Astrocyte of the cerebellum (primary cell): ENCODE measurements at places on chromosomes 5 and 9.
A peak's percentile ranks its signal among the peaks of the same experiment; 100 is the strongest.

GRCh38 chr5:148970228-148970627 is 92.6 kb downstream of the SH3TC2 start:
- peak; percentile 64 for DNase-seq

GRCh38 chr5:39639618-39640089 is 214.9 kb upstream of the DAB2 start:
- no peak for DNase-seq

- no peak for DNase-seq
These were observed 216.5 kb downstream of the ARL15 start for GRCh38 chr5:54093861-54094260.

DNA sequence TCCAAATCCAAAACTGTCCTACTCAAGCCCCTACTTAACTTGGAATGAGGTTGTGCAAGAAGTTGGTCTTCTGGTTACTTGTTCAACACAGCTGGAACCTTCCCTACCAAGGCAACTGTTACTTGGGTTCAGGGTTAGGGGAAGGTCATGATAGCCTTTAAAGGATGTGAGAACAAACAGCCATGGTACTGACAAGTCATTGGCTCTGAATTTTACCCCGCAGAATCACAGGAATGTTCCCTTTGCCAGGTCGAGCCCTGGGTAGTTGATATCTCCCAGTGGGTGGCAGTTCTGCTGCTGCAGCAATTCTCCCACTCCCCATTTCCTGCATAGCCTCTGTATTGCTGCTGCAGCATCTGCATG is 396.1 kb upstream of the MPDZ start:
- no peak for DNase-seq

DNA sequence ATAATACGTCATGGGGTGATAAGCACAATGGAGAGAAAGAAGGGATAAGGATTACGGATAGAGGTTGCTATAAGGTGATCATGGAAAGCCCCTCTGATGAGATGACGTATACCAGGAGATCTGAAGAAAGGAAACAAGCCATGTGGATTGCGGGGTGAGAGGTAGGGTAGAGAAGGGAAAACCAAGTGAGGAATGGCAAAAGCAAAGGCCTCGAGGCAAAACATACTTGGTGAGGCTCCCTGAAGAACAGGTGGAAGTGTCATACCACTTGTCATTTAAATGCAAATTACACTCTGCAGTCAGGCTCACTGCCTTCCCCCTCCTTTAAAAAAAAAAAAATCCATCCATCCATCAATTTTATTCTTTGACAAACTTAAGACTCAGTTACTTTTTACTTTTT is 420.8 kb downstream of the RAB3C start:
- no peak for DNase-seq

DNA sequence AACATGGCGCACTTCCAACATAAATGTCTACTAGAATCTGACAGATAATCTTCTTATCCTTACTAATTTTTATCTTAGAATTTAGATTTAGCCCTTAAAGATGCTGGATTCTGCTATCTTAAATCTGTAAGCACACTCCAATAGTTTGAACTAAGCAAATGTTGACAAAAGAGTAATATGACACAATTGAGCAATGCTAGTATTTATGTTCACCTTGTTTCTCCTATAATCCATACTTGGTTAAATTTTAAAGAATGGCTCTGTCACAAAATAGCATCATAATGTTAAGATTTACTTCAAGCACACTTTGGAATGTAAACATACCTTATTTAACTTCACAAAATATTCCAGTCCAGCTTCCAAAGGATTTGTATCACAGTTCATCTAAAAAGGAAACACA is 38.8 kb upstream of the ARSB start:
- DNase-seq: no peak

- peak; percentile 78 for DNase-seq
These were observed 9.1 kb upstream of the RFK start for GRCh38 chr9:76403352-76403751.

DNA sequence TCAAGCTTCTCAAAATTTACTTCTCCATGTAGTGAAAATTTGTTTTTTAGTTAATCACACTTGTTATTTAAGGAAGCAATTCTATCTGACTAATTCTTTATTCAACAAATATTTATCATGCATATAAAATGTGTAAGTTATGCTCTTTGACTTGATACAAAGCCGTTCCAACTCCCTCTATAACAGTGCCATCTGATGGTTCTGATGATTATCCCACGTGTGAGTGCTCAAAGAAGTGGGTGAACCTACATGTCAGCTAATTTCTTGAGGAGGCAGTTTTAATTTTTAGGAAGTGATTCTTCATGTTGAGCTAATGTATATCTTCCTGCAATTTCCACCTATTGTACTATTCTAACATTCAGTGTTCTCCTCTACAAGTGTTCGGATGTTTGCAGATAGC is 88.8 kb upstream of the BRINP1 start:
- no peak for DNase-seq

- no peak for DNase-seq
These were observed 236.6 kb downstream of the PJA2 start for GRCh38 chr5:109173036-109173794.

DNA sequence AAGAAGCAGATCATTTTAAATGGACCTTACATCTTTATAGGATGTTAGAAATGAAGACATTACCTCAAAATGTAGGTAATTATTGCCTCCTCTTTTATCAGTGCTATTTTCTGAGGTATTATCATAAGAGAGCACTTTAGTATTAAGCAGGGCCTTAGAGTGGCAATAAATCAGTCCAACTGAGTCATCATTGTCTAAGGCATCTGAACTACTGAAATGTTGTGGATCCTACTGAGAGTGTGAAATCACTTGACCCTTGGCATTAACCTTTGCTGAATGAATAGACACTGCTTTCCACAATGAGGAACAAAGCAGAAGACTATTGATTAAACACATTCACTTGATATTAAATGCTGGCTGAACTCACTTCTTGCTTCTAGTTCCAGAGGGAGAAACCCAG is 224.6 kb upstream of the ARRDC3 start:
- DNase-seq: no peak

DNA sequence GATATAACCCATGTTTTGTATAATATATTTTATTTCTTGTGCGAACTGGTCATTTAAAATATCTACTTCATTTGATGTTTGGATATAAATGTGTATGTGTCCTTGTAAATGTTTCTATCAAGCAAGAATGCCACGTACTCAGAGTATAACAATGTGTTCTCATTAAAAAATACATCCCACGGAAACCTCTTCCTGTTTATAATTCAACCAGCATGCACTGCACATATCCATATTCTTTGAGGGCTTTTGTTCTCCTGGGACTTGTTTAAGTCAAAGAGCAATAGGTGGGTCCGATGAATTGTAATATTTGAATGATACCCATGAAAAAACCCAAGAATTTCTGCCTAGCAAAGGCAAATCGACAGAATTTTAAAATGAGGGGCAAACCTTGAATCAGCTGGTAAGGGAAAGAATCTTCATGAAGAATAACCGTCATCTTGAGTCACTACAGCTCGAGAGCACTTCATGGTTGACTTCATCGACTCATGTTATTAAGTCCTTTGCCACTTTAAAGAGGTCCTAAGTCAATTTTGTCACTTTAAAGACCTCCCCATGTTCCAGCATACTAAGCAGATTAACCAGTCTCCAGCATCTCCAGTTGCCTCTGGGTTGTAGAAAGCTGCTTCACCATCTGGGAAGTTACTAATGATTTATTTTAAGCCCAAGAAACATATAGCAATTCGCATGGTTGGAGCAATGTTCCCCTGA is 80.6 kb downstream of the NPR3 start:
- DNase-seq: no peak

DNA sequence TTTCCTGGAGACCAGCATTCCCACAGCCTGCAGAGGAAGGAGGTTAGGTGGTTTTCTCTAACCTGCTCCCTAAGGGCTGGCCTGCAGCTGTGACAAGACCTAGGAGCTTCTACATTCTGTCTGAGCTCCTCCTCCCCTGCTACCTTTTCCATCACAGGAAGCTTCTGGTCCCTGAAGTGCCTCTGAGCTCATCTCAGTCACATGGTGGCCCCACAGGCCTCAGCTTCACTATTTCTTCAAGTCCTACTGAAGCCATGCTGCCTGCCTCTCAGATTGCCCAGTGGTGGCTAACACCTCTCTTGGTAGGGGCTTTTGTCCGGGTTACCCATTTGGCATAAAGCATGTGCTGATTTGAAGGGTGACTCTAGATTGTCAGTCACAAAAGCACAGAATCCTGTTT is 259.4 kb downstream of the CRB2 start:
- no peak for DNase-seq

GRCh38 chr5:172413601-172414171 is 40.6 kb downstream of the SH3PXD2B start:
- no peak for DNase-seq

DNA sequence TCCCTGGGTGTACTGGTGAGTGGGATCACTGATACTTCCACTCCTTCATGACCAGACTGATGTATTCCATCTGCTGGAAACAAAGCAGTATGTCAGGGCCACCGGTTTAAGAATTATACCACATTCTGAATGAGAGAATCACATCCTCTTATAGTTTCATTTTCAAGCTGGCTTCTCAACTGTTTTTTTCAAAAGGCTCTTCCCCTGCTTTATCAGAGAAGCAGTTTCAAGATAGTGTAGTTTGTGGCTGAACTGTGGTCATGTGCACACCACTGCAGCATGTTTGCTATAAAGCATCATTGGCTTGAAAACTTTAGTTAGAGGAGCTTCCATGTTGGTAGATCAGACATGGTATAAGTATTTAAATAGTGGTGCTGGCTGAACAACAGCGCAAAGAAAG is 450.5 kb upstream of the CDH10 start:
- no peak for DNase-seq

DNA sequence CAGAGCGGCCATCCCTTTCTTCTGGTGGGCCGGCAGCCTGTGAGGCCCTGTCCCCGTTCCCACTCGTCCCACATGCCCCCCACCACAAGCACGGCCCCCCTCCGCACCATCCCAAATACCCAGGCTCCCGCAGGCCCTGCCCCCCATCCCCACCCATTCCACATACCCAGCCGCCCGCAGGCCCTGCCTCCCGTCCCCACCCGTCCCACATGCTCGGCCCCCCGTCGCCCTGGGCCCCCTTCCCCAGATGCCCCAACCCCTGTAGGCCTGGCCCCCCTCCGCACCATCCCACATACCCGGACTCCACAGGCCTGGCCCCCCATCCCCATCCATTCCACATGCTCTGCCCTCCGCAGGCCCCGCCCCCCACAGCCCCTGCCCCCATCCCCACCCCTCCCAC is 11.5 kb downstream of the SLC6A19 start:
- no peak for DNase-seq

- no peak for DNase-seq
These were observed 190.6 kb upstream of the MAP3K1 start for GRCh38 chr5:56624751-56625150.
